Naive thymus-derived CD8-positive, alpha-beta T cell (primary cell): ENCODE measurements at places on chromosomes 4 and X. TPM values are rescaled to one million over a fixed set of nuclear protein-coding genes. Genes with fewer than 3 reads are reported as not detected.

The SMIM14 gene
- total RNA-seq: 16.8 TPM

GRCh38 chrX:115067812-115068211, 50.4 kb upstream of the IL13RA2 start:
- no peaks in the 10 kb centered on the region for H3K36me3 ChIP-seq
- H3K27ac ChIP-seq: no peak overlapping the region
- no peaks in the 10 kb centered on the region for H3K27me3 ChIP-seq
- DNase-seq: no peak

The UPF3B gene
- total RNA-seq: 14.0 TPM

GRCh38 chrX:73562458-73562857, 539 bp upstream of the CHIC1 start:
- H3K27me3 ChIP-seq: no peaks in the 10 kb centered on the region
- DNase-seq: no peak
